Right renal pelvis (tissue), 4 donors: ENCODE measurements at places on chromosomes 12 and 14.

DNA sequence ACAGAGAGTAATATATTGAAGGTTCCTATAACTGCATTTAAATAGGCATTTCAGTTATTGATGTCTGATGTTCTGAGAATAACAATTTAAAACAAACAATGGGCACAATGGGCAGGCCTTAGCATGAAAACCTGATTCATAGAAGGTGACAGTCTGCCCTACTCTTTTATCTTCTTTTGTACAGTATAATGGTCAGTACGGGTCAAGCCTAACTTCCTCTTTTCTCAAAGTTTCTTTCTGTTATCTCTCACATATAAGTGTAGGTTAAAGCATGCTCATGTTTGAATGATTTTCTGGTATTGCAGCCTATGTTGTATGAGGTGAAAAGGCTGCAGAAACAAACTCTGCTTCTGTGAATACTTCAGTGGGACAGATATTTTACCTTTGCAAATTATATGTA is 14.2 kb downstream of the FKBP3 start:
- DNase-seq: no peak

DNA sequence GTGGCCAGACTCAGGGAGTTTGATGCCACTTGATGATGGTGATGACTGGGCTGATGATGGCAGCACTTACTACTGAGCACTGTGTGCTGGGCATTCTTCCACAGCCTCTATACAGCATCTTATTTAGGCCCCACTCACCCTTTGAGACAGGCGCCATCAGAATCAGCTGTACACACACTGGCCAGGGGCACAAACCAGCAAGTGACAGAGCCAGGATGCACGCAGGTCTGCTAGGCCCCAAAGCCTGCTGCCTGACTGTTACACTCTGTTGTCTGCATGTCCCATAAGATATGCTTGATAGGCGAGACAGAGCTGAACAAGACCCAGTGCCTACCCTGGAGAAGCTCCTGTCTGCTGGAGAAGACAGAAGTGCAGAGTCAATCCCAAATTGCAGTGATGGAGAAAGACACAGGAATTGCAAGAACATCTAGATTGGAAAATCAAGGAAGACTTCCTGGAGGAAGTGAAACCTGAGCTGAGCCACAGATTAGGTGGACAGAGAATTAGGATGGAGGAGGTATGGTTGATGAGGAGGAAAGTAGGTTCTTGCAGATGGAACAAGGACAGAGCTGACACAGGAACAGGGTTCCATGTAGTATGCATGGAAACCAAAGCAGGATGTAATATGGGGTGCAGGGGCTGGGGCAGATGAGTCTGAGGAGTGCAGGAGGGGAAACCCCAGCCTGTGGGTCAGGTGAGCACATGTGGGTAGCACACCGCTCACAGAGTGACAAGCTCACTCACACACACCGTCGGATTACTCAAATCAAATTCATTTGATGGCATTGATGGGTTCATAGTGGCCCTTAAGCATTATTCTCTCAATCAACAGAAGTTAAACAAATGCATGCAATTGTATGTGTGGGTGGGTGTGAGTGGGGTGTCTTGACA is 117.3 kb downstream of the BEGAIN start:
- no peak for DNase-seq

DNA sequence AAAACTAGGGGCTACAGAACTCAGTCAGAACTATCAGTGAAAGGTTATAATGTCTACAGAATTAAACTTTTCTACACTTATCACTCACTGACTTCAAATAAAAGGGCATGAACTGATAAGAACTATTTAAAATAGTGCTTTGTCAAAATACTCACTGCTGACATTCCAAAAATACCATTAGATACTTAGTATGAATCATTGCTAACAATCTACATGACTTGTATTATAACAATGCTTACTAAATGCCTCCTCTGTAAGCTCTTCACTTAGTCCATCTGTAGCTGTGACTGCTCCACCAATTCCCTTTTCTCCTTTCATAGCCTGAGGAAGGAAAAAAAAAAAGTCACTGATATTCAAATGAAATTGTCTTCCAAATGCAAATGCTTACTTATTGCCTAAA is 17.0 kb downstream of the NFYB start:
- DNase-seq: no peak

DNA sequence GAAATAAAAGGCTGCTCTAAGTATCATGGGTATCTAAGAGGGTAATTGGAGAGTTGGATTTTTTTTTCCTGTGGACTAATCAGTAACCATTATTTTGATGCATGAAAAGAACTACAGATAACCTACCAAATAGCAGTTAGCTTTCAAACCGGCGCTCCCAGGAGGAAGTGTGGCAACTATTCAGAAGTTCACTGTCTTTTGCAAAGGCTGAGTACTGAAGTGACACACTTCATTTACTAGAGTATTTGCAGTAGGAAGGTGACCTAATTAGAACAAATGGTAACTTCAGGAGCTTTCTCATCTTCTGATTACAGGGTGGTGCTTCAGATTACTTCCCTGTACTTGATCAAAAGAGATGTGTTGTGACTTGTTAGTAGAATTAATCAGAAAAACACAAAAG is 87.7 kb downstream of the PELI2 start:
- no peak for DNase-seq

GRCh38 chr12:114272605-114273004 is 133.3 kb downstream of the TBX5 start:
- no peak for DNase-seq

- no peak for DNase-seq
Observed at GRCh38 chr14:60658909-60659585, 9.8 kb upstream of the SIX1 start.

DNA sequence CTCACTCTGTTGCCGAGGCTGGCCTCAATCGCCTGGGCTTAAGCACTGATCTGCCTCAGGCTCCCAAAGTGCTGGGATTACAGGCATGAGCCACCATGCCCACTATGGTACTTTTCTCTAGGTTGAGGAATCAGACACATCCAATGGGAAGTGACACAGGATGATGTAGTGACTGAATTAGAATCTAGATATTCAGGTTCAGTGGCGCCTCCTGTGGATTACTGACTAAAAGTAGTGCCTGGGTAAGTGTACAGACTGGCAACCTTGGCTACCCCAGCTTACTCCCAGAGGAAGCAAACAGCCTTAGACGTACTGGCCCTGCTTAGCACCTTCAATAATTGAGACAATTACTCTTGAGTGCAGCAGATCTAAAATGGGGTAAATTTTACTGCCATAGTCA is 22.8 kb downstream of the GALNT8 start:
- DNase-seq: no peak

DNA sequence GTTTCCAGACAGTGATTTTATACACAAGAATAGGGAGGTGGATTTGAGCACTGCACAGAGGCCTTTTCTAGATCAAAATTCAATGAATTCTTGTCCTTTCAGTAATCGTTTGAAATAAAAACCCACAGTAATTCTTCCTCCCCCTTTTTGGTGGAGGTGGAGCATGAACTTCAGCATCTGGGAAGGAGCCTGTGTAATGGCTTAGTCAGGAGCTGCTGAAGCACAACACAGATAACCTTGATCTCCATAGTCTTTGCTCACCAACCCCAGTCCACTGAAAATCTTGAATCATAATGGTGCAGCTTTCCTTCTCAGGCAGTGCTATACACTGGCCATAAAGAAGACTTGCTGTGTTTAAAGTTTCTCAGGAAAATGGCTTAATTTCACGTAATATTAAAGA is 6.4 kb upstream of the TBPL2 start:
- no peak for DNase-seq

DNA sequence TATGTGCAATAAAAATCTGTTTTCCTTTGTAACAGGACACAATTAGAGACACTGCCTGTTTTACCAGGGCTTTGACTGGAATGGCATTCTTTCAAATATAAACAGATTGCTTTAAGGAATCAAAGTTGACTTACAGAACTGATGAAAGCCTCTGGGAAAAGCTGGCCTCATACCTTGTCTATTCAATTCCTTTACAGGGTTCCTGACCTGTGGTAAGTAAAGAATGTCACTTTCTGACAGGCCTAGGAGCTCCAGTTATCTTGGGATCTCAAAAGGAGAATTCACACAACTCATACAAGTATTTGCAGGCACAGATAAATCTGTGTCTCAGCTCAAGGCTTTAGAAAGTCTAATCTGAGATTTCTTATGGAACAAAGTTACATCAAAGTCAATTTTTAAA is 88.4 kb downstream of the BCAT1 start:
- no peak for DNase-seq
